ENCODE measurements at places on chromosomes 12 and 14. TPM values are rescaled to one million over a fixed set of nuclear protein-coding genes. Genes with fewer than 3 reads are reported as not detected.
A peak's percentile ranks its signal among the peaks of the same experiment; 100 is the strongest.

GRCh38 chr12:104427547-104427938 is 29.2 kb upstream of the CHST11 start:
- DNase-seq = no peak

GRCh38 chr14:29102996-29103395 is 336.4 kb downstream of the FOXG1 start:
- DNase-seq = no peak

DNA sequence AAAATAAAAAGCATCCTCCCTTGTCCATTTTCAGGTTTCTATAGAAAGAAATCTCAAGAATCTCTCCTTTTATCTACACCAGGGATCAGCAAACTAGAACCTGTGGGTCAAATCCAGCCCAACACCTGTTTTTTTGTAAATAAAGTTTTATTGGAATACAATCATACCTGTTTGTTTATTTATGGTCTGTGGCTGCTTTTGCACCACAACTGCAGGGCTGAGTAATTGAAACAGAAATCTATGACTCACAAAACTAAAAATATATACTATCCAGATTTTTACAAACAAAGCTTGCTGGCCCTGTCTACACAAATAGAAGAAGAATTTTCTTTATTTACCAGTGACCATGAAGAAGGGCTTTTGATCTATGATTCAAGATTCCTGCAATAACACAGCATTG is 95.1 kb upstream of the COCH start:
- no peak for DNase-seq

DNA sequence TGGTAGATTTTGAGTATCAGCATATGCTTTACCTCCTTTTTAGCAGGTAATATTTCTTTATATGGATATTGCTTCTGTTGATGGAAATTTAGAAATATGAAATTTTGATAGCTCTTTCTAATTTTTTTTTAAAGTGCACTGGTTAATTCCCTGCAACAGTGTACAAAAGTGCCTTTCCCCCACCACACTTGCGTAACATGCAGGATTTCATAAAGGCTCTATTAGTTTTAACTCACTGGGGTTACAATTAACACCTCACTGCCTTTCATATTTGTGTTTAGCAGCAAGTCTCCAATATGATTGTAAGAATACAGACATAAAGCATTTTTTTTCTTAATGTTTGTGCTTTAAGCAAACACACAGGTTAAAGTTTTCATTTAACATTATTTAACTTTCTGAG is 25.6 kb downstream of the MNAT1 start:
- no peak for DNase-seq

- DNase-seq = no peak
These were observed 202.2 kb downstream of the MON2 start for GRCh38 chr12:62668782-62669181.

- no peak for DNase-seq
These were observed 23.1 kb upstream of the PGF start for GRCh38 chr14:74978416-74978947.

- DNase-seq = no peak
These were observed 104.7 kb upstream of the ESRRB start for GRCh38 chr14:76271041-76271755.

DNA sequence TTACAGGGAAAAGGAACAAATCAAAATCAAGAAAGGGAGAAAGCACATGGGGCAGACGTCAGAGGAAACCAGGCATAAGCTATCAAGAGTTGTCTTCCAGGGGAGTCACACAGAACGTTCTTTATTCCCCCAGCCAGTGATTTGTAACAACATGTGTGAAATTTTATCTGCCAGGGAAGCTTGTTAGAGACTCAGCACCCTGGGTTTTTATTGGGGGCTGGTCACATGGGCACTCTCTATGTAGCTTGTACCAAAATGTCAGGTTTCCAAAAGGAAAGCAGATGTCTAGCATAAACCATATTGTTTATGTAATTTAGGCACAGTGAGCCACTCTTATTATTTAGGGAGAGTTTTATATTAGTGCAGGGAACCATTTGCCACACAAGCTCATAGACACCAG is 440.4 kb upstream of the DCN start:
- DNase-seq = no peak

- DNase-seq = no peak
These were observed 21.4 kb downstream of the LGR5 start for GRCh38 chr12:71460850-71461609.

DNA sequence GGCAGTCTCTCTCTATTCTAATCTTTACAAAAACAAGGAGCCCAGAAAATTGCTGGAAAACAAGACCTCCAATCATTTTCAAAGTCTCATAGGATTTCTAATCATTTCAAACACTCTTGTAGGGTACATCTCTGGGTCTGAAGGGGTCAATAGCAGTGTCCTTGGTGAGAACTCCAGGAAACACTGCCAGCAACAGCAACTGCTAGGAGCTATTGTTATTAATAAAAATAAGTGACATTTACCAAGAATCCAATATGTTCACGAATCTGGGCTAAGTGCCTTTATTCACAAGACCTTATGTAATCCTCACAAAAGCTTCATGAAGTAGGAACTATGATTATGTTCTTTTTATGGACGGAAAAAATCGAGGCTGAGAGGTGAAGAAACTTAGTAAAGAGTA is 72.8 kb downstream of the TTC7B start:
- DNase-seq = no peak

GRCh38 chr14:105201925-105202513 is 20.9 kb upstream of the NUDT14 start:
- DNase-seq = no peak

DNA sequence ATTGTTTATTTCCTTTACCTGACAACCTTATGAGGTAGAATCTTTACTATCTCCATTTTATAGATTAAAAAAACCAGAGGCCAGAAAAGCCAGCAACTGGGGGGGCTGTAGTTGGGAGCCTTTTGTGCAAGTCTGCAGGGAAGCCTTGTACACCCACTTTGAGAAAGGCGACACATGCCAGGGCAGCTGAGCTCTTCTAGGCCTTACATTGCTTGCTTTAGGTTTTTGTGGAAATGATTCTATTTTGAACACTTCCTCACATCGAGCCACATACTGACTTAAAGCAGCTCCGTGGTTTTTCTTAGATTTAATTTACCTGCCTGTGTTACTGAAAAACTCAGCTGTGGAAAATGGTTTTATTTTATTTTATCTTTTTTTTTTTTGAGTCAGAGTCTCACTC is 34.6 kb downstream of the EP400 start:
- no peak for DNase-seq

DNA sequence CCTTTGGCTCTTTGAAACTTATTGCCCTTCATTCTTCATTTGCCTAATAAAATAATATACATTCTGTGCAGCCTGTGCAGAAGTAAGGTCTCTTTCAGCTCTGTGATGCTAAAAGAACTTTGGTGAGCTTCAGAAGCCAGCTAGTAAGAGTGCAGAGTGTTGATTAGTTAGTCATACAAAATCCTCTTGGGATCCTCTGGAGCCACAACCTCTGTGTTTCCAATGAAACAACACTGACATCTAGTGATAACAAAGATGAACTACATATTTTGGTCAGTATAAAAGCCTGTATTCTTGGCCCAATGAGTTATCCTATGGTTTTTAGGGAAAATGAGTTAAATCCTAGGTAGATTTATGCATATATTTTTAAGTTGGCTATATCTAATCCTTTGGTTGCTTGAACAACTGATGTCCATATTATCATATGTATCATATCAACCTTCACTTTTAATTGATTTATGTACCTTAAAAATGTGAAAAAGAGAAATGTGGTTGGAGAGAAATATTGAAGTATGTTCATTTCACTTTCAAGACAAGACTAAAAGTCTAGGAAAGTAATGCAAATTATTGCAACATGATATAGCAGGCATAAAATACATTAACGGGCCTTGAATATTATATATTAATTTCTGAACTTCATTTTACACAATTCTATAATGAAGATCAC is 158.4 kb downstream of the KLHL28 start:
- DNase-seq = no peak

GRCh38 chr12:120199025-120199424 is 1.9 kb downstream of the RPLP0 start:
- no peak for DNase-seq

DNA sequence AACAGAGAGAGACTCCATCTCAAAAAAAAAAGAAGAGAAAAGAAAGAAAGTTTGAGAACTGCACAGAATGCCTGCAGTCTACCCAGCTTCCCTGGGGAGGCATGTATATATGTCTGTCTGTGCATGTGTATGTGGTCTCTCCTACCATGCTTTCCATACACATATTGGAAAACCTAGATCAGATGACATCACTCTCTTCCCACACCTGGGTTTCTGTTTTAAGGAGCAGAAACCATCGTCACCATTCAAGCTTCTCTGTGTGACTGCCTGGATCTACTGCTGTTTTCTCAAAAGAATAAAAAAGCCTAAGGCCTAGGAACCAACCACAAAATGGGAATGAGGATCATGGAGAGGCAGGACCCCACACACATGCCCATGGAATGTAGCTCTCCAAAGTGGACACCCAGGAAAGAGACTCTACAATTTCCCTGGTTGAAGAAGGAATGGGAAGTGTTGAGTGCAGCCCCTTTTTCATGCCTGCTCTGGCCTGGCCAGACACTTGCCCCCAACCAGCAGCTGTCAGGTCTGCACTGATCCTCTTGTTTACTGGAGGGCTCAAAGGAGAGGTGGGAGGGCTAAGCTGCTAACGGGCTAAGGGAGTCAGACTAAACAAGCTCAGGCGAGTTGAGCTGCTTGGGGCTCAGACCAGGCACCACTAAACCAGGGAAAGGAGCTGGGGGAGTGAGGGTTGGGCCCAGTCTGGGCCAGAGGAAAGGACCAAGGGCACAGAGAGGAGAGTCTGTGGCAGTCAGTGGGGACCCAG is 7.7 kb upstream of the PCK2 start:
- DNase-seq = no peak

DNA sequence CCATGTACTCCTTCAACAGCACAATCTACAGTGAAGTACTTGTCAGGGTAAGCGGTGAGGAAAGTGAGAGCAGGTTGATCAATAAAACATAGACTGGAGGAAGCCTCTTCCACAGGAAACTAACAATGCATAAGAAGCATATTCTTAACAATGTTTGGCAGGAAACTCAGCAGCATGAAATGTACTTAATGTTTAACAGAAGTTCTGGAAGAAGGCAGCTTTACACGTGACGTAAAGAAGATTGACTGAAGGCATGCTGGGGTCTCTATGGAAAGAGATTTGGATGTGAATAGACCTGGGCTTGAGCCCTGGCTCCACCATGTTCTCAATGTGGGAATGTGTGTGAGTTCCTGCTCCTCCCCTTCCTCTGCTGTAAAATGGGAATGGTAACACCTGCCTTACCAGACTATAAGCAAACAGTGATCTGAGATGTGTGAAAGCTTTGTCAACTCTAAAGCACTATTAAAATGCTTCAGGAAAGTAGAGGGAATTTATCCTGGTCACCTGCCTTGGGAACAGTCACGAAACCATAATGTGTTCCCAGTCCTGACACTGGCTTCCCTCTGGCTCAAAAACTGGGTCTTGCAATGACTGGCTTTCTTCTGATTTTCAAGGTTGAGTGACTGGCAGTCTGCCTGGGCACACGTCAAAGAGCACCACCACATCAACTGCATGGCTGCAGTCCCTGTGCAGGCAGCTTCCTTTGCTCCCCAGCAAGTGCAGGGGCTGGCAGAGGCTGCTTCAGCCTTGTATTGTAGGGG is 384.6 kb downstream of the APAF1 start:
- no peak for DNase-seq

DNA sequence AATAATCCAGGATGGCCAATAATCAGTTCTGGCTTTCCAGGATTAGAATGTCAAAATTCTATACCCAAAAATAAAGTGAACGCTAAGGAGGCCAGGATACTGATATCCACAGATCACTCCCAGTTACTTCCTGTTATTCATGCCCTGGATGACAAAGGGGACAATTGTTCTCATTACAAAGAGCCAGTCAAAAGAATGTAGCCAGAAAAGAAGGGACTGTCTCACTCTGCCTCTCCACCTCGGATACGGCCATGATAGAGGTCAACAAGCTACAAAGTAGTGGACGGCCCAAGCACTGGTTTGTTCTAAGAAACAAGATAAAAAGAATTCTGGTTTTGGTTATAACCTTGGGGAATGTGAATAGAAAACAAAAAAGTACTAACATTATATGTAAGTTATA is 116.1 kb upstream of the ATF7IP start:
- no peak for DNase-seq

GRCh38 chr12:120115692-120116440 is 687 bp downstream of the RAB35 start:
- DNase-seq = no peak

DNA sequence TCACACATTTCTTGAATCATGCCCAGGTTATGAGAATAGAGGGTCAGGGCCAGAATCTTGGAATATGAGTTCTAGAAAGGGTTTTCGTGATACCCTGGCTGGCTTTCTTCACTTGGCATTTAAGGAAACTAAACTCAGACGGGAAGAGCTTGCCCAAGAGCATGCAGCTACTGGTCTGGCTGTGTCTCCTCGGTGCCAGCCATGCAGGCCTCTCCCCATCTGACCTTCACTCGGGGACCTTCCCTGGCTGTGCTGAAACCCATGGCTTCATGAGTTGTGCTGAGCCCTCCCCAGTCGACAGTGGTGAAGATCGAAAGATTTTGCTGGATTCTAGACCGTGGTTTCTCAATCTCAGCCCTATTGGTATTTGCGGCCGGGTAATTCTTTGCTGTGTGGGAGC is 38.0 kb downstream of the FOXN3 start:
- no peak for DNase-seq

- peak; percentile 16 for DNase-seq
These were observed 629 bp downstream of the PRDM4 start for GRCh38 chr12:107760207-107760808.

DNA sequence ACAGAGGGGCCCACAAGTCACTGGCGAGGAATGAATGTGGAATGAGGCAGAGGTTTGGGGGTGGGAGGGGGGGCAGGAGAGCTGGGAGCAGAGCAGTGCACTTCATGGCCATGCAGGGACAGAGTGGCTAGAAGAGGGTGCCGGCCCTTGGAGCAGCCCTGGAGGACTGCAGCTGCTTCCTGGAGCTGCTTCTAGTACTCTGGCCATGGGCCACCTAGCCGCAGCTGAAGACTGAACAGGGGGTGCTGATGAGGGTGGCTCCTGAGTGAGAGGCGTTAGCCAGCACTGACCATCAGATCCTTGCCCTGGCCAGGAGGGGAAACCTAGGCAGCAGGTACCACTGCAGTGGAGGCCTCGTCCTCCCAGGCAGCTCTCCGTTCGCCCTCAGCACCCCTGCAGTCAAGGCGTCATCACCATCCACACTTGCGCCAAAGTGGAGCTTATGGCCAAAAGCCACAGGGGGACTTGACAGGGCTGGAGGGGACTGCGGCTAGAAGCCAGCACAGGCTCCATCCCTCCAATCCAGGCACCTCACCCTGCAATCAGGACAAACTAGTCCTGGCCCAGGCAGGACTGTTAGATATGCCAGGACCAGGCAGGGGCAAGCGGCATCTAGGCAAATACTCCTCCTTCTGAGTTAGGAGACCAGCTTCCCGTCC is 16.4 kb downstream of the OTUB2 start:
- DNase-seq = no peak

The FOXM1 gene
- total RNA-seq = not detected

The TAS2R30 gene
- 4.1 TPM for total RNA-seq

The GPD1 gene
- total RNA-seq = 1.5 TPM

The SERPINA10 gene
- total RNA-seq = not detected

The PPP1R1A gene
- total RNA-seq = not detected

The GPR65 gene
- 9.0 TPM for total RNA-seq
